ENCODE measurements at places on chromosomes 1 and 21.

DNA sequence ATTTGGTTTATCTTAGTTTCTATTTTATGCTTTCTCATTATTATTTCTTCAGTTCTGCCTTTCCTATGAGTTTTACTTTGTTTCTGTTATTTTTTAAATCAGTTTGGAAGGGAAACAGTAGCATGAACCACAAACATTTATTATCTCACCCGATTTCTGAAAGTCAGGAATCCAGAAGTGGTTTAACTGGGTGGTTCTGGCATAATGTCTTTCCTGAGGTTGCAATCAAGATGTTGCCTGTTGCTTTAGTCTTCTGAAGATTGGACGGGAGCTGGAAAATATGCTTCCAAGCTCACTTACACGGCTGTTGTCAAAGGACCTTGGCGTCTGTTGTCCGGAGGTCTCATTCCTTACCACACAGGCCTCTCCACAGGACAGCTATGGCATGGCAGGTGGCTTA lies 50.4 kb downstream of the SNRPE start:
- DNase-seq = no peak

DNA sequence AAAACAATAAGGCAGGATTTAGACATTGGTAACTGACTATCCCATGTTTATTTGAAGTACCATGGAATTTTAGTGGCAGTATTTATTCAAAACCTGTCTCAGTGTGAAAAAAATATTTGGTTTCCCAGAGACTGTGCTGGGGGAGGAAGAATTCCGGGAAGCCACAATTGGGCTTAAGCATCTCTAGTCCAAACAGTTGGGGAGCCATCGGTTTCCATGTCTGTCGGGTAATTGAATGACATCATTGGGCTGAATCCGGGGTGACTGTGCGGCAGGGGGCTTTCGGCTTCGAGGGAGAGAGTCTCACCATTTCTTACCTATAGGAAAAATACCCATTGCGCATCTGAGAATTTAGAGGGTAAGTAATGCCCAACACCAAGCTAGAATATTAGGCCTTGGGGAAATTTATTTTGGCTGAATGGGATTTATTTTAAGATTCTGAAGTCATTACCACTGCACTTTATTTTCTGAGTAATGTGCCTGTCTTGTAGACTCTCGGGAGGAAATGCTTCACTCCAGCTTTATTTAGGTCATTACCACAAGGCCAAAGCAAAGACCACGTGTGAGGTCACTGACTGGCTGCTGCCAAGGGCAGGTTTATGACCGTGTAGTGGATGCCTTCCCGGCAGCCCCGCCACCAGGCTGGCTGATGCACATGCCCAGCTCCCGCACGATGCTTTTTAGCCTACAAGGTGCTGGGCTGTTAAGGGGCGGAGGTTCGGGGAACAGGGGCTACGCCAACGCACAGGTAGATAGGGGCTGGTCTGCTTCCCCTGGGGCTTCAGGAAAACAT lies 23.1 kb upstream of the UMODL1 start:
- DNase-seq = peak; percentile 94

DNA sequence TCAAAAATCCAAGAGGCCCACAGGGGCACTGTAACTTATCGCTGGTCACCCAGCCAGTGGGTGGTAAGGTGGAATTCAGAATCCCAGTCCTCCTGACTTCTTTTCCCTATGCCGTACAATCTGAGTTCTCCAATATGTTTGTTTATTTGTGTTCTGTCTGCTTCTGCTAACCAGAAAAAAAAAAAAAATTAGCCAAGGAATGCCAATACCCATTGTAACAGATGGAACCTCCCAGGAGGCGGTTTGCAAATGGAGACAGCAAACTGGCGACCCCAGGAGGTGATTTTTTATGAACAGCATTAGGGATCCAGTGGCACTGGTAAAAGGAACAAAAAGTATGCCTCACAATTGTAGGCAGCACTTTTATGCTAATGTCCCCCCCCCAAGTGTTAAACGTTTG lies 189.0 kb upstream of the FGGY start:
- no peak for DNase-seq

GRCh38 chr21:46057111-46057709 lies 40.7 kb upstream of the COL6A2 start:
- DNase-seq = no peak

DNA sequence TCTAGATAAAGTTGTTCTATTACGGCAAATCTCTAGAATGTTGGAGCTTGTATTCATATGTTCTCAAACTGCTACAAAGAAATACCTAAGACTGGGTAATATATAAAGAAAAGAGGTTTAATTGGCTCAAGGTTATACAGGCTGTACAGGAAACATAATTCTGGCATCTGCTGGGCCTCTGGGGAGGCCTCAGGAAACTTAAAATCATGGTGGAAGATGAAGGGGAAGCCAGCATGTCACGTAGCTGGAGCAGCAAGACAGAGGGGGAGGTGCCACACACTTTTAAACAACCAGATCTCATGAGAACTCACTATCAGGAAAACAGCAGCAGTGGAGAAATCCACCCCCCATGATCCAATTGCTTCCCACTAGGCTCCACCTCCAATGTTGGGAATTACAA lies 390.4 kb upstream of the ADGRL4 start:
- no peak for DNase-seq

DNA sequence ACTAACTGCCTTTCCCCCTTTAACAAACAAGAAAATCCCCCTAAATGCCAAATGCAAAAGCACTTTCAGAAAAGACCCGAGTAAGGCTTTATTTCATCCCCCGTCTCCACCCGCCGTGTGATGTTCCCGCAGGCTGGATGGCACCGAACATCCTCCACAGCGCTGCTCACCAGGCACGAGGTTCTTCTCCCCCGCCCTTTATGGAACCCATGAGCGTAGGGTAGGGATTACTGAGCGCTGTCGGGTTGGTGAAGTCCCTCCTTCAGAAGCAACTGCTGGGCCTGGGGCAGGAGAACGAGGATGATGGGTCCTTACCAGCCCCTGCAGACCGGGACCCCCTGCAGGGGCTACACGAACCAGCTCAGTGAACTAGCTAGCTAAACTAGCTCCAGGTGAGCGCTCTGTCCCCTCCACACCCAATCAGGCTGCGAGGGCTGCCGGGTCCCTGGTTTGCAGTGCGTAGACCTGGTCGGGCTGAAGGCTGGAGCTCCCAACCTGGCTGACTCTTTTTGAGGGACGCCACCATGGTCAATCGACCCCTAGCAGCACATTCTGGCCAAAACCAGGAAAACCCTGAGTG lies 80.4 kb downstream of the ITPKB start:
- no peak for DNase-seq

- DNase-seq = no peak
Measured at GRCh38 chr1:230819976-230820375, 48.3 kb downstream of the C1orf198 start.

- DNase-seq = no peak
Measured at GRCh38 chr21:43645976-43646375, 13.3 kb downstream of the HSF2BP start.

GRCh38 chr1:64194168-64195080 lies 9.0 kb upstream of the UBE2U start:
- no peak for DNase-seq

GRCh38 chr1:45557422-45557944 lies 6.9 kb downstream of the AKR1A1 start:
- DNase-seq = no peak

GRCh38 chr1:226654668-226655055 lies 84.4 kb downstream of the ITPKB start:
- no peak for DNase-seq

GRCh38 chr1:27402349-27402754 lies 9.9 kb downstream of the GPR3 start:
- DNase-seq = no peak

GRCh38 chr1:111436726-111437125 lies 9.2 kb upstream of the OVGP1 start:
- DNase-seq = peak; percentile 52

GRCh38 chr1:175555266-175555665 lies 188.1 kb downstream of the TNR start:
- no peak for DNase-seq

GRCh38 chr1:156511644-156512043 lies 11.1 kb upstream of the MEF2D start:
- DNase-seq = no peak

DNA sequence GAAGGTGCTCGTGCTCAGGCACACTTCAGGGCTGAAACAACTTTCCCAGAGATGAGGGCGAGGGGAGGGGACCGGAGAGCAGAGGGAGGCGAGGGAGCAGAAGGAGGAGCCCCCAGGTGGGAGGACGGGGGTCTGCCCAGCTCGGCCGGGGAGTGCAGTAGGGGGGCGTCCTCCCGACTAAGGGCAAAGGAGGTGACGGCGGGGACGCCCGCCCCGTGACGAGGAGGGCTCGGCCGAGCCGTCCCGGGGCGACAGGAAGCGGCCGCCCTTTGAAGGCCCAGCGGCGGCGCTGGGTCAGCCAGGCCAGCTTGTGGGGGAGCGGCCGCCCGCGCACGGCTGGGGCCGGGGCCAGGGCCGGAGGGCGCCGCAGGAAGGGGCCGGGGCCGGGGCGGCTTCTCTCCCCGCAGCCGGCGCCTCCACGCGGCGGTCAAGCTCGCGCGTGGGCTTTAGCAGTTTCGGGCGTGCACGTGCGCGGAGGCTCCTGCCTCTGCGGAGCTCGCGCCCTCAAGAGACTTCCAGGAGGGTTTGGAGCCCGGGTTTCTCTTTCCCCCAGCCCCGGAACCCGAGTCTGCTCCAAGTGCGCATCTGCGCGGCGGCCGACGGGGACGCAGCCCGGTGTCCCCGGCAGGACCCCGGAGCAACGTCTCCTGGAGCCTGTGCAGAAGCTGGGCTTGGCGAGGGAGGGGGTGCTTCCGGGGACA lies 100.8 kb upstream of the SLC45A1 start:
- DNase-seq = no peak

GRCh38 chr21:35106246-35106835 lies 57.2 kb upstream of the RUNX1 start:
- no peak for DNase-seq

DNA sequence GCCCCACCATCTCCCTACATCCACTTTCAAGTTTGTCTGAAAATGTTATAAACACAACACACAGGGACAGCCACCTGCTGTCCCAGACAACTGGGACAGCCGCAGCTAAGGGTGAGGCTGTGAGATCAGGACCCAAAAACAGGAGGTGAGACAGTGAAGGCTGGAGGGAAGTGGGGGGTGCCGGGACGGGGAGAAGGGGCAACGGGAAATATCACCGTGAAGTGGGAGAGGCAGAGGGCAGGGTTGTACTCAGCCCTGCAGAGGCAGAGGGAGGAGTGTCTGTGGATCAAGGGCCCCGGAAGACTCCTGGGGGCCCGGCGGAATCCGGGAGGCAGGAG lies 114.4 kb downstream of the CASZ1 start:
- no peak for DNase-seq

DNA sequence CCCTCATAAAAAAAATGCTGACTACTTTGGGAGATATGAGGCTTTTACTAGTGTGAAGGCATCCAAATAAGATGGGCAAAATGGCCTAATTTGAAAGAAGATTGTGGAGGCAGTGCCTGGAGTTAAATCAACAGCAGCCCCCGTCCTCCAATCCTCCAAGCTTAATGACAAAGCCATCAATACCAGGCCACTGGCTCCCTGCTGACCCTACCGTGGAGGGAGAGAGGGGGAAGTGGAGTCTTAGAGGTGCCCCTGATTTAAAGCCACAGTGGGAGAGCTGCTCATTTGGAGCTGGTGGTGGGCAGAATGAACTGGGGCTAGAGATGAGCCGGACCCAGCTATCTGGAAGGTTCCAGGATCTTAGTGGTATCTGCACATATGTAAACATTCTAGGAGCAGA lies 24.3 kb upstream of the KNCN start:
- no peak for DNase-seq

GRCh38 chr1:48908606-48909005 lies 131.9 kb upstream of the BEND5 start:
- DNase-seq = no peak

- no peak for DNase-seq
Measured at GRCh38 chr1:70140343-70140742, 65.0 kb downstream of the LRRC40 start.

Measured in AG04450 (cell line).